ENCODE measurements at places on chromosomes 12 and 14.
A peak's percentile ranks its signal among the peaks of the same experiment; 100 is the strongest.

GRCh38 chr12:24853588-24853987 lies 95.3 kb downstream of the BCAT1 start:
- no peak for DNase-seq

GRCh38 chr12:43636725-43637463 lies 84.9 kb upstream of the ADAMTS20 start:
- no peak for DNase-seq

GRCh38 chr12:47236109-47236714 lies 156.5 kb upstream of the AMIGO2 start:
- peak; percentile 65 for DNase-seq

- no peak for DNase-seq
Measured at GRCh38 chr12:42922505-42922850, 332.9 kb upstream of the PRICKLE1 start.

DNA sequence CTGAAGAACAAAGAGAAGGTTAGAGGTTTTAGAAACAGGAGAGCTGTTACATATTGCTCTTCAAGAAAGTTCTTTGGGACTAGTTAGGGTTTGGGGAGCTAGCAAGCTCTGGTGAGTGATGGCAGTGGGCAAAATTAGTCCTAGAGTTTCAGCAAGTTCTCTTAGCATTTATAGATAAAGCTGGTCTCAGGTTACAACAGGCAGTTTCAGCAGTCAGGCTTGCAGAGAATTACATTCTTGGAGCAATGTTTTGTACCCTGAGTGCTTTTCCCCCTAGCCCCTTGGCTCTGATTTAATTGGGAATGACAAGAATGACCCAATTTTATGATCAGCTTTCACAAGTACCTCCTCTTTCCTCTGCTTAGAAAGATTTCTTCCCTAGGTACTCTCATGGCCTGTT lies 21.4 kb upstream of the EID3 start:
- DNase-seq: no peak

- no peak for DNase-seq
Measured at GRCh38 chr12:131105351-131105735, 151.6 kb downstream of the ADGRD1 start.

DNA sequence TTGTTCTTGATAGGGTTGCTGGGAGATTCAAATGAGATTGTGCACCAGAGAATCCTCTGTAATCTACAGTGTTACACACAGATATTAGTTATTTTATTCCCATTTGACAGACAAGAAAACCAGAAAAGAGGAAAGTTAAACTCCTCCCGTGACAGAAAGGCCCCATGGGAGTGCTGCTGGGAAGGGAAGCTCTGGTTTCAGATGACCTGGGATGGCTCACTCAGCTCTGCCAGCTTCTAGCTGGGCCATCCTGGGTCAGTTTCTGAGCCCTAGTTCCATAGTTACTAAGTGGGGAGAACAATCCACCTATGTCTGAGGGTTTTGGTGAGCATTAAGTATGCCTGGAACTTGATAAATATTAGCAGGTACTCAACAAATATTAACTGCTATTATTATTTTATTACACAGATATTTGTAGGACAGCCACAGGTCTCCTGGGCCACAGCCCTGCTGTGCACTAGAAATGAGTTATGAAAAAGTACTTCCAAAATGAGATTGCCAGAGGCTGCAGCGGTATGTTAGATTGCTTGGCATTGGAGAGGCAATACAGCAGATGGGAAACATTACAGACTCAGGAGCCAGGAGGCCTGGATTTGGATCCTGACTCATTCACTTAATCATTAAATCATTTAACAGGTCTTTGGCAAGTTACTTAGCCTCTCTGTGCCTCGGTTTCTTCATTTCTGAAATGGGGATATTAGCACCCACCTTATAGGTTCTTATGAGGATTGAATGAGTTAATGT lies 47.1 kb upstream of the STON2 start:
- DNase-seq: no peak

- DNase-seq: peak; percentile 75
Measured at GRCh38 chr14:92945959-92946846, 23.3 kb downstream of the CHGA start.

- no peak for DNase-seq
Measured at GRCh38 chr14:68390741-68391140, 402.1 kb downstream of the ZFP36L1 start.

GRCh38 chr12:114430306-114430705 lies 24.4 kb upstream of the TBX5 start:
- DNase-seq: no peak

DNA sequence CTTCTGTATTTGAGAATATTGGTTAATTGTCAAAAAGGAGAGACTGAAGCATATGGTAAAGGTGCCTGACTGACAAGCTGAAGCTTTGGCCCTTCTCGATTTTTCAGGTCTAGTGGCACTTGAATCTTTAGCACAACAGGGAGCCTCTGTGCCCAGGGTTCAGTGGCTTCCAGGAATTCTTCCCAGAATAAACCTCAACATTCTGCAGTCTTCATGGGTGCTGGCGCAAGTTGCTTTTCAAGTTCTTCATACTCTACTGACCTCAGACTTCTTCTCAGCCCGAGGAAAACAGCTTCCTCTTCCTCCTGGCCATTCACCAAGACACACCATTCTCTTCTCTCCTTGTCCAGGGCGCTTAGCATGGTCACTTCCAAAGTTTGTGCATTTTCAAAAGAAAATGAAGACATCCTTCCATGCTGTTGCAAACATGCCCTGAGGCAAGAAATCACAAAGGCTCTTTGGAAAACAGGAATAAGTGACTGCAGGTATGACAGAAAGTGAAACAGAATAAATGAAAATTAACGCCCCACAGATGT lies 89.9 kb downstream of the MGST1 start:
- DNase-seq: no peak

DNA sequence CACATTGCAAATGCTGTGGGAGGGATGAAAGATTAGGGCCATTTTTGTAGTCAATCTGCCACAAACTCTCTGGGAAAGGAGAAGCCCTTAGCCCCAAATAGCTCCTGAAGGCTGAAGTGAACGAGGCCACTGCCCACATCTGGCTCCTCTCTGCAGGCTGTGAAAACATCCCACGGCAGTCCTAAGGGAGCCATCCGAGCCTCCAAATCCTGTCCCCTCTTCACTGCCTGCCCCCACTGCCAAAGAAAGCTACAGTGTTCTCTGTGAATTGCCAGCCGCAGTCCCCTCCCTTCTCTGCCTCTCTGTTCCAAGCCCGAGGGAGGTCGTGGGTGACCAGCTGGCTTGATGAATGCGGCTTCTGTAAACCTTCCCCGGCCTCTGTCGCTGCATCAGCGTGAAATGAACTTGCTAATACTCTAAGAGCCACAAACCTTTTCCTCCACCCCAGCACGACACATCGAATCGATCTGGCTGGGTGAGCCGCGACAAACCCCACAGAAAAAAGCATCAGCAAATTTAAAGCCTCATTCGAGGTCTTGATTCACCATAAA lies 180.7 kb upstream of the NRXN3 start:
- no peak for DNase-seq

- DNase-seq: no peak
Measured at GRCh38 chr12:96223411-96224218, 29.4 kb downstream of the ELK3 start.

DNA sequence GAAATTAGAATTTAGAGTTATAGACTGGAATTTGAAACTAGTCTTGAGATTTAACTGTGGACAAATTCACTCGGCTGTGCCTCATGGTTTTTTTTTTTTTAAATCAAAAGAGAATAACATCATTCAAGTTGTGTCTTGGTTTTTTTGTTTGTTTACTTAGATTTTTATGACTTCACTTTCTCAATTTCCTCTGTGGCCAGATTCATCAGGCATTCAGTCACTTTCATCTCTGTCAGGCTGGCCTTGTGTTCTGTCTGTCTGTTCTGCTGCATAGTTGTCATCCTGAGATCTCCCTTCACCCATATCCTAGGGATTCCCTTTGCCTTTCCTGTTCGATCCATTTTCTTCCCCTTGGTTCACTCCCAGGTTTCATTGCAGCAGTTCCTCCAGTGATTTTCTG lies 10.0 kb downstream of the MARK3 start:
- no peak for DNase-seq

DNA sequence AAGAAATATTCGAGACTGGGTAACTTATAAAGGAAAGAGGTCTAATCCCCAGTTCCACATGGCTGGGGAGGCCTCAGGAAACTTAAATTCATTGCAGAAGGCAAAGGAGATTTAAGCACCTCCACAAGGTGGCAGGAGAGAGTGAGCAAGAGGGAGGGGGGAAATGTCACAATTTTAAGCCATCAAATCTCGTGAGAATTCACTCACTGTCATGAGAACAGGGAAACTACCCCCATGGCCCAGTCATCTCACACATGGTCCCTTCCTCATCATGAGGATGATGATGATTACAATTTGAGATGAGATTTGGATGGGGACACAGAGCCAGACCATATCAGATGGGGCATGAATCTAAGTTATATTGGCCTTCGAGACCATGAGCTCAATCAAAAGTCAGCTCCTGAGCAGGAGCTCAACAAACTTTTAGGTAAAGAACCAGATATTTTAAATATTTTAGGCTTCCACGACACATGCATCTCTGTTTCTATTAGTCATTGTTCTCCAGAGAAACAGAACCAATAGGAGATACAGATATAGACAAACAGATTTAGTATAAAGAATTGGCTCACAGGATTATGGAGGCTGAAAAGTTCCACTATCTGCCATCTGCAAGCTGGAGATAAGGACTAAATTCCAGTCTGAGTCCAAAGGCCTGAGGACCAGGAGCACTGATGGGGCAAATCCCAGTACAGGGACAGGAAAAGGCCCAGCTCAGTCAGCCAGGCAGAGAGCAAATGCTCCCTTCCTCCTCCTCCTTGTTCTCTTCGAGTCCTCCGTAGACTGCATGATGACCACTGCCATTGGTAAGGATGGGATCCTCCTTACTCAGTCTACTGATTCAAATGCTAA lies 24.9 kb downstream of the DGLUCY start:
- no peak for DNase-seq

DNA sequence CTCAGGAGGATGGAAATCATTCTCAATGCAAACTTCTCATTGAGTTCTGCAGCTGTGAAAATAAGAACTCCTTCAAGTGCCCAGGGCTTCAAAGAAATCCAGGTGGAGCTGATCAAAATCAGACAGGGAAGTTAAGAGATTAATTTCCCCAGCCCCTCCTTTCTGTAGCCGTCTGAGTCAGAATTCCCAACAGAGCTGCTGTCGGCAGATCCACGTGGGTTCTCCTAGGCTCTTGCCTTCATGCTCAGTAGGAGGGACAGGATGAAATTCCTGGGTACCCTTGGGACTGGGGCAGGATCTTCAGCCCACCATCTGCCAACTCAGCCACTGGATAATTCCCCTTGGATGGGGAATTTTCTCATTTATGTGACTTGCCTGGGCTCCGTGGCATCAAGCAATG lies 13.3 kb downstream of the TGFB3 start:
- DNase-seq: no peak

GRCh38 chr12:80692114-80692513 lies 15.3 kb upstream of the MYF6 start:
- DNase-seq: no peak

GRCh38 chr12:9669534-9669933 lies at the start of gene CLEC2D:
Gene CLEC2D (plus strand): TSS chr12:9669713. CDS start chr12:9669735, 22 bp downstream.
- DNase-seq: no peak

- no peak for DNase-seq
Measured at GRCh38 chr14:60812987-60813386, 78.4 kb downstream of the MNAT1 start.

DNA sequence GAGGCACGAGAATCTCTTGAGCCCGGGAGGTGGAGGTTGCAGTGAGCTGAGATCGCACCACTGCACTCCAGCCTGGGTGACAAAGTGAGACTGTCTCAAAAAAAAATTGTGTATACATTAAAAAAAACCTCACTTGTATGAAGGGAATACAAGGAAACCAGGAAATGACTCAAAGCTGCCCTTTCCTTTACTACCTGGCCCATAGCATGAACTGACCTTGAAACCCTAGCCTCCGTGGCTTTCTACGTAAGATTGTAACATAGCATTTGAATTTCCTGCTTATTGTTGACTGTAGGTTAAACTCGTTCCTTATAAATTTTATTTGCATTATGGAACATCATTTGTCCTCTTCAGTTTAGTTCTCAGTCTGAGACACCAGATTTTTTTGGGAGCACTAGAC lies 9.1 kb upstream of the DDX47 start:
- DNase-seq: no peak

DNA sequence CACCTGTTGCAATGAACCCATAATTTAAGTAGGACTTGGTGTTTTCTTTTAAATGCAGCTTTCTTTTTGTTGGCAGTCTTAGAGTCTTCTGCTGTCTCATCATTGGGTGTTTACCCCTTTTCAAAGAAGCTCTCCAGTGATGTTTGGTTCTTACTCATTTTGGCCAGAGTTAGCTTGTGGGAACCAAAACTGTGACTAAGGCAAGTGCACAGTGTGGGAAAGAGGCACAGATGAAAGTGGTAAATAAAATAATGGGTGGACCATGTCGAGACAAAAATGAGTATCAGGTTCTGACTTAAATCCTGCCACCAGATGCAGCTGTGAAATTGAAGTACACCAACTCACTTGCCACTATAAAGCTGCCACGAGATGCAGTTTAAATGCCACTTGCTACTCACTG lies 615.4 kb upstream of the MIS18BP1 start:
- DNase-seq: no peak

DNA sequence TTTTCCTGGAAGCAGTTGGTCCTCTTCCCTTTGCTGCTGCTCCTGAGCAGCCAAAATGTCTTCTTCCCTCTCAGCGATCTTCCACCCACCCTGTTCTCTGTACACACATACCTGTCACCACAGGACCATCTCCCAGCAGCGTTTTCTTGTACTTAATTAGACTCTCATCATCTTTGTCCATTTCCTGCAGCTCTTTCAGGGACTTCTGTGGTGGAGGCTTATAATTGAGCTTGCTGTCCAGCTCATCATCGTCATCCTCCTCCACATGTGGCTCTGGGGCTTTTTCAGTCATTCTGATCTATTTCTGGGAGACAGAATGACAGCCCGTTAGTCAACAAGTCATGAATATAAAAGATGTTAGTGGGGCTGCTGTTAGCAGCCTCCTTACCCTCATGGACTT lies 11.0 kb downstream of the ARHGDIB start:
- no peak for DNase-seq

GRCh38 chr12:3280967-3281366 lies 203.8 kb downstream of the TSPAN9 start:
- no peak for DNase-seq

- no peak for DNase-seq
Measured at GRCh38 chr12:101591781-101592180, 3.0 kb upstream of the MYBPC1 start.

DNA sequence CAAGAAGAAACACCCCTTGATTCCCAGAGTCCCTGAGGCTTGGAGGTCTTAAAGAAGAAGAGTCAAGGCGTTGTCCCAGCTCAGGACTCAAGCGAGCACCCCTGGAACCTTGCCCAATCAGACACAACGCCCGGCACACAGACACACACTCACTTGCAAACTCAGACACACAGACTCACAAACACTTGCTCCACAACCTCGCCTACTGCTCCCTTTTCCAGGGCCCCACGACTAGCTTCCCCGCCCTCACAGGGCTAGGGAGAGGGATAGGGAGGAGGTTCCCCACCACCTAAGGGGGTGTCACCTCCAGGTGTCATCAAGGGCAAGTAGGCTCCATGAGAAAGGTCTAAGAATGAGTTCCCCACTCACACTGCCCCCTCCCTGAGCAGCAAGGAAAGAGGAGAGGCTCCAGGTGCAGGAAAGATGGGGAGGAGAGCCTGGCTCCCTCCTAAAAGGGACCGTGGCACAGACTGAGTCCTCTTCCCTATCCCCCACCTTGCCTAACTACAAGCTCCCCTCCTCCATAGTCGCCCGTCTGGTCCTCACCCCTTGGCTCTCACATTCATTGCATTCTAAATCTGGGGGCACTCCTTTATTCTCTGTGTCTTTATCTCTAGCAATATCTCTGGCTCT lies 717 bp downstream of the WNT10B start:
- no peak for DNase-seq

Measured in Right ventricle myocardium inferior (tissue), 1 donor.